Esophagus (tissue), 2 donors: ENCODE measurements at places on chromosomes 16 and 17. TPM values are rescaled to one million over a fixed set of nuclear protein-coding genes. Genes with fewer than 3 reads are reported as not detected.

Gene CTRB1
- 2.0 TPM for polyA plus RNA-seq

Gene ZFPM1
- 0.98 TPM for polyA plus RNA-seq

Gene C17orf100
- polyA plus RNA-seq = 2.9 TPM

Gene PRAC1
- not detected for polyA plus RNA-seq

Gene SLC7A6
- 4.1 TPM for polyA plus RNA-seq

Gene ANKS4B
- not detected for polyA plus RNA-seq

Gene MYL11
- 1.3 TPM for polyA plus RNA-seq

Gene NEUROD2
- not detected for polyA plus RNA-seq

Gene GLIS2
- 1.2 TPM for polyA plus RNA-seq

Gene KIFC3
- 21.9 TPM for polyA plus RNA-seq

Gene HEXIM2
- polyA plus RNA-seq = 4.5 TPM

Gene MYH13
- 0.04 TPM for polyA plus RNA-seq

Gene COIL
- 8.8 TPM for polyA plus RNA-seq

Gene LRRC75A
- polyA plus RNA-seq = 0.65 TPM

Gene TNK1
- polyA plus RNA-seq = 6.1 TPM
